ENCODE measurements at places on chromosomes 13 and 19.

GRCh38 chr13:59633290-59633689, 530.4 kb downstream of the DIAPH3 start:
- DNase-seq: no peak

- no peak for DNase-seq
These were observed 1.1 kb downstream of the TM6SF2 start for GRCh38 chr19:19271828-19272599.

GRCh38 chr13:93307651-93308050, 81.0 kb downstream of the GPC6 start:
- no peak for DNase-seq

DNA sequence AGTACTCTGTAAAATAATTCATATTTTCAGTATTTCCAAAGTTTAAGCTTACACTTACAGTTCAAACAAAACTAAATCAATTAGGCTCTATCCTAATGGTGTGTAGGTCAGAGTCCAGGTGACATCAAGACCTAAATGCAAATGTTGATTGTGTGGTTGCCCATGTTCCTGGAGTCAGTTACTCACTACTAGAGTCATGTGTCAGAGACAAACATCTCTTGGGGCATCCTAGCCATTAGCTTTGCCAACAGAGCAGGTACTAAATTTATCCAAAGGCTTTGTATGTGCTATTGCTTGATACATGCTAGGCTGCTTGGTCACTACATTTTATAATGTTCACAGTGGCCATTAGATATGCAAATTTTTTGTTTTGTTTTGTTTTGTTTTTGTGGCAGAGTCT, 11.7 kb downstream of the SPRY2 start:
- DNase-seq: no peak

DNA sequence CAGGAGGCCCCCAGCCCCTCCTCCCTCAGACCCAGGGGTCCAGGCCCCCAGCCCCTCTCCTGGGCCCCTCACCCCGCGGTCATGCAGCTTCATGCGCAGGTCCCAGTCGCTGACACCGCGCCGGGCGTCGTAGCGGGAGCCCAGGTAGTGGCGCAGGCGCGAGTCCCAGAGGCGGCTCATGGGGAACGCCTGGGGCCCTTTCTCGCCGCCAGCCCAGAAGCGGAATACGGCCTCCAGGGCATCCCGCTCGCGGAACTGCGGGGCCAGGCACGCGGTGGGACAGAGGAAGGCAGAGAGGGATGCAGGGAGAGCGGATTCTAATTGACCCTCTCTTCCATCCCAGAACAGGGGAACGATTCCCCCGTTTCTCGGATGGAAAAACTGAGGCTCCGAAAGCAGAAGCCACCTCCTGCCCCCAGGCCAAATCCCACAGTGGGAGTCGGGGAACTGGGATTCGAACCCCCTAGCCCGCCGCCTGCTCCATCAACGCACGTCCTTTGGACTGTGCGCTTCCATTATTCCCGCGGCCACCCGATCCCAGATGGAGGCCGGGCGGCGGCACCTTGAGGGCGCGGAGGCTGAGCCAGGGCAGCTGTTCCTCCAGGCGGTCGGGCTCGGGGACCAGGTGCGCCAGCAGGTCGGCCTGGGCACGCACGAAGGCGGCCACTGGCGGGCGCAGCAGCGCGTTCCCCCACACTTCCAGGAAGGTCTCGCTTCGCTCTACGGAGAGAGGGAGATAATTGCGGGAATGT, 4.2 kb upstream of the TNNI3 start:
- no peak for DNase-seq

GRCh38 chr13:99565478-99566124, 64.3 kb downstream of the TM9SF2 start:
- DNase-seq: no peak

All from effector CD4-positive, alpha-beta T cell (primary cell).